Activated CD8-positive, alpha-beta memory T cell treated with anti-CD3 and anti-CD28 coated beads, Interleukin-2, amount 50 U/mL, for 4 hours (primary cell): ENCODE measurements at places on chromosomes 3 and 15.

GRCh38 chr3:61875046-61875844, 313.9 kb downstream of the PTPRG start:
- DNase-seq: no peak

DNA sequence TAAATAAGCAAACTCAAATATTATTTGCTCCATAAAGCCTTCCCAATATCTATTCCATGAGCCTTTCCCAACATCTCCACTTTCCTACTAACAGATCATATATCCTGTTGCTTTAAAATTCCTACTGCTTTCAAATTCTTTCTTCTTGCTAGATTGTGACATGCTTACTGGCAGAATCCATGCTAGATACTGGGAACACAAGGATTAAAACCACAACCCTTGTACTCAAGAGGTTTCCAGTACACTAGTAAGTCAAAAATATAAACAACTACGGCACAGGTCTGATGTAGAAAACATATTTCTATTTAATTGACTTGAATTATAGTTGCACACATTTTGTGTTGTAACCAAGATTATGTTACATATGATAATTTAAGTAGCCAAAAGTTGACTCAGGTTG, 275.0 kb downstream of the ZBTB20 start:
- DNase-seq: no peak

DNA sequence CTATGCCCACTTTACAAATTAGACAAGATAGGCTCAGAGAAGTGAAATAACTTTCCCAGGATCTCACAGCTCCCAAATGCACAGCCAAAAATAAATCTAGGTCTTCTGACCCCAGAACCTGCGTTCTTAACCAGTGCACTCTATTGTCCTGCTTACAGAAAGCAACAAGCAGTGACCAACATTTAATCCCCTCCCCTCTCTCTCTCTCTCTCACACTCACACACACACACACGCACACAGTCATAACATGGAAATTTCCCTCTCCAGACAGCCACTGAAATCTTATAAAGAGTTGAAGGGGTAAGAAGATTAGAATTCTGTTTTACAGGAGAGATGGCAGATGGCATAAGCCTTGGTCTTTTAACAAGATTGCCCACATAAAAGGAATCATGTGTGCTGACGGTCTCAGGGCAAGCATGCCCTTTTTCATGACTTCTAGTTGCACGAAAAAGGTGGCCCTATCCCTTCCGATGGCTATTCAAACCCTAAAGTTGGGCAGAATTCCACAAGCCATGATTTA, 29.4 kb downstream of the EOGT start:
- DNase-seq: no peak

DNA sequence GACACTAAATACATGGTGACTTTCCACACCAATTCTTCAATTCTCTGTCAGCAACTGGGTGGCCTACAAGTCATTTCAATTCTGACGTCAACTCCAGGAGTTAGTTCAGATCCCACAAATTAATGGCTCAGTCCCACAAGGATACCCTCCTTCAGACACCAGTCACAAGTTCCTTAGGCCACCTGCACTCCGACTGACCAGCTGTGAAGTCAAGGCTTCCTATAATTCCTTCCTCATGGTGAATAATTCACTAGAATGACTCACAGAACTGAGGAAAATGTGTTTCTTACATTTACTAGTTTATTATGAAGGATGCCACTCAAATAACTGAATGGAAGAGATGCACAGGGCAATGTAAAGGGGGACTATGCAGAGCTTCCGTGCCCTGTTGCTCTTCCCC, 6.3 kb upstream of the PIAS1 start:
- DNase-seq: no peak

- no peak for DNase-seq
Observed at GRCh38 chr3:58161435-58162398, 49.1 kb downstream of the DNASE1L3 start.

GRCh38 chr15:88299497-88299896, 43.0 kb upstream of the NTRK3 start:
- no peak for DNase-seq

DNA sequence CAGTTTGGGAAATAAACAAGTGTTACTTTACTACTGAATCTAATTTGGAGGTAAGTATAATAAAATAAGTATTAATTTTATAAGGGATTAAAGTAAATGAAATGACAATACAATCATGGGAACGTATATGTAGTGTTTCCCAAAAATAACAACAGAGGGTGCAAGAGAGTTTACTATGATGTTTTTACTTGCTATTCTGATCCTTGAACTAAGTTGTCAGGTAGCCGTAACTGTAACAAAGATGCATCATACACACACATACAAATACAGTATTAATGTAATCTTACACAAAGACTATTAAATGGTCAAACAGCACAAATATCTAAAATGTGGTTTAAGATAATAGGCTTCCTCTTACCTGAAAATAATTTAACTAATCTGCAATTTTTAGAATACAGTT, 311.4 kb downstream of the TBC1D5 start:
- no peak for DNase-seq

DNA sequence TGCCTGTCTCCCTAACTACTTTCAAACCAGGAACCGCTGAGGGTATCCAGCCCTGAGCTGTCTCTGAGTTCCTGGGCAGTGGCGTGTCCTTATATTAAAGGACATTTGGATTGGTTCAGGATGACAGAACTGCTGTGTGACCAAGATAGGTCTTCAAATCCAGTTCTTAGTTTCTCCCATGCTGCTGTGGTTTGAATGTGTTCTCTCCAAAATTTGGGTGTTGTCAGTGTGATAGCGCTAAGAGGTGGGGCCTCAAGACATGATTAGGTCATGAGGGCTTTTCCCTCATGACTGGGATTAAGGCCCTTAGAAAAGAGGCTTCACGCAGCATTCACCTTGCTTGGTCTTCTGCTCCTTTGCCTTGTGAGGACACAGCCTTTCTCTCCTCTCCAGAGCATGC, 376.5 kb upstream of the TPM1 start:
- DNase-seq: no peak

DNA sequence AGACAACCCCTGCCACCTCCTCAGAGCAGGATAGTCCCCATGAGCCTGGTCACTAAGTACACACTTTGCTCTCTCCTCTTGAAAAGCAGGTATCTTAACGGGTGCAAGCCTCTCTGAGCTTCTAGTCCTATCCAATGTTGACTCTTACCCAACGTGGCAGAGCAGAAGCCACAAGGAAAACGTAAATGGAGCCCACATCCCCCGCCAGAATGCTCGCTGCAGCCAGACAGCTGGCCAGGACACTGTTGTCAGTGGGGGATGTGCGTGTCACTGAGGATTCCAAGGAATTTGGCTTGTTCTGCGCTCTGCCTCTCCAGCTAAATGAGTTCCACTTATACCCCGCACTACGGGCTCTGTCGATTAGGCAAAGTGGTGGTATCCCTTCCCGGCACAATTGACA, 67.8 kb upstream of the IGF1R start:
- no peak for DNase-seq

GRCh38 chr15:43930556-43930955, 103.8 kb downstream of the WDR76 start:
- DNase-seq: no peak

- DNase-seq: no peak
Observed at GRCh38 chr15:28130651-28131050, 31.5 kb upstream of the OCA2 start.

DNA sequence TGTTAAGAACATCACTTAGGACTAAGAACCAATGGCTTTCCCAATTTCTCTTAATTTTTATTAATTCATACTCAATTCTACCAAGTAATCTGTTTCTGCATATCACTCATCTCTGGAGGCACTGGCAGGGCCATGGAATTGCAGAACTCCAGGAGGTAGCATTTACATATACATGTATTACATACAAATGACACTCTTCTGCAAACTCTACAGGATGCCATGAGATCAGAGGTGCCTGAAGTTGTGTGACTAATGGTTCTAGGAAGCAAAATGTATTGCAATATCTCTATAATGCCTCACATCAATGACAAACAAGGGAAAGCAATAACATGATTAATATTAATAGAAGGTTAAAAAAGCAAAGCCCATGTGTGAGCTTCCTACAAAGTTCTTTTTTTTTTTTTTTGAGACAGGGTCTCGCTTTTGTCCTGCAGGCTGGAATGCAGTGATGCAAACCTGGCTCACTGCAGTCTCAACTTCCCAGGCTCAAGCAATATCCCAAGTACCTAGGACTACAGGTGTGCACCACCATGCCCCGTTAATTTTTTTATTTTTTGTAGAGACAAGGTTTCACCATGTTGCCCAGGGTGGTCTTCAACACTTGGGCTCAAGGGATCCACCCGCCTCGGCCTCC, 33.0 kb downstream of the DENND6A start:
- DNase-seq: no peak

GRCh38 chr3:131903988-131904415, 130.8 kb downstream of the CPNE4 start:
- no peak for DNase-seq

DNA sequence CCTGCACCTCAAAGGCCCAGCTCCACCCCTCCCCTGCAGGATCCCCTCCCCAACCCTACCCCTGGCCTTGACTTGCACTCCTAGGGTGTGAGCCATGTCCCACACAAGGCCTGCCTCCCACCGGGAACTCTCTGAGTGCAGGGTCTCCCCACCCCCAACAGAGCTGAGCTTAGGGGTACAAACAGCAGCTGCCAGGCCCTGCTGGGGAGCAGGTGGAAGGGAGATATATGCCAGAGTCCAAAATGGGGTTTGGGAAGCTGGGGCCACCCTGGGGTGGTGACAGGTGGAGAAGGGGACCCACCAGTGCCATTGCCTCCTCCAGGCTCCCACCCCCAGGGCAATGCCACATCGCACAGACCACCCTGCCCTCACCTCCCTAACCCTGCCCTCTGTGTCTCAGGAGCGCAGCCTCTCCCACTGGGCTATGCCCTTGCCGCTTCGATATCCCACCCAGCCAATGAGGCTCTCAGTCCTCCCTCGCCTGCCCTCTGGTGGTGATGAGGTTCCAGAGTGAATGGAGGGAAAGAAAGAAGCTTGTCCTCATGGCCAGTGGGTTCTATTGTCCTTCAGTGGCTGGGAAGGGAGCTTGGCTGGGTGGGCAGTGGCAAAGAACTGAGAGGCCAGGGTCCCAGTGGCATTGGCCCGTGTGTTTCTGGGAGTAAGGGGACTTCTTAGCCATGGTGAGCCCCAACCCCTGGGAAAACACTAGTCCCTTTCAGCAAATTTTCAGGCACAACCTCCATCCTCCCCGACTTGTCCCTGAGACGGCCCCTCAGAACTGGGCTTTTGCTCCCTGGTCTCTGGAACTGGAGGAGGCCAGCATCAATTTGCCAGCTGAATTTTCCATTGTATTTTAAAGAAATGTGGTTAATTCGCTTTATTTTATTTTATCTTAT, 46.8 kb downstream of the CYP11A1 start:
- DNase-seq: peak; percentile 57

DNA sequence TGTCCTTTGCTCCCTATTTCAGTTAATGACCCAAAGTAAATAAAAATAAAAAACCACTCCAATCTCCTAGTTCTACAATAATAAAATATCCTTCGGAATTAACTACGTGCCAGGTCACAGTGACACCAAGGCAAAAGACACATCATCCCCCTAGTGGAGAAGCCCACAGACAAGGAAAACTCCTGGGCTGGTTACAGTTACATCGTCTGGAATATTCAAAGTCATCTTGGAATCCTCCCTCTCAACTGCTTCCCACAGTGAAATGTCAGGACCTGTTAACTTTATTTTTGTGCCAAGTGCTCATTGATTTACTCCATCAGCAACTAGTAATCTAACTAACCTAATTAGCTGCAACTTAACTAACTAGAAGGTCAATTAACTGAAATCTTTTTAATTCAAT, 349.3 kb downstream of the MAGI1 start:
- DNase-seq: no peak

DNA sequence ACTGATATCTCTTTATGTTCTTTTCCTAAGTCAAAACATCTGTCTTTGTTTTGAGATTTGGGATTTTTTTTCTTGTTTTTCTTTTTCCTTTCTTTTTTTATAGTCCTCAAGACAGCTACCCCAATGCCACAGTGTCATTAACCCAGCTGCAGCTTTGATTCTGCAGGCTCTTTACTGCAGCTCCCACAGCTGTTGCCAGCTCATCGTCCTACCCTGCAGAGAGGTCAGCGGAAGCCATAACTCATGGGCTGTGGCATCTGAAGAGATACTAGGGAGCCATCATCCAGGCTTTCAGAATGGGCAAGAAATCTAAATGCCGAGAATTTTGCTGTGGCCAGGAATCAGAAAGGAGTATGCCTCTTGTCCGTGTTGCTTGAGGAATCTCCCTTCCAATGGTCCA, 44.3 kb upstream of the SLC24A5 start:
- DNase-seq: no peak

DNA sequence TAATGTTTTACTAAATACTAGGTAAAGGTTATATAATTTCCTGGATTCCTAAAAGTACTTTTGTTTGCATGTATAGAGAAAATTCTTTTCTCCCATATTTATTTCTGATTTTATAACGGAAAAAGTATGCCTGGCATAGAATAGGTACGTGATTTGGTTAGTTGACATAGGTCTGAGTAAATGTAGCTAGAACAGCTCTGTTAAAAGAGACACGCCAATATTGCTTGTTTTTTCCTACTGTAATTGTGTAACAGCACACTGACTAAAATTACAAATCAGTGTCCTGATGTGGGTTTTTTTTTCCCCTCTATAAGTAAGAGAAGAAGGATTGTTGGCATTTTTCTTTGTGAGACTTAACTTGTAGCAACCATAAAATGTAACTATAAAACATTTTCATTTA, 26.7 kb downstream of the KLHL24 start:
- no peak for DNase-seq

GRCh38 chr3:190180268-190180667, 59.6 kb upstream of the P3H2 start:
- DNase-seq: no peak

GRCh38 chr3:43624619-43625305, 3.0 kb upstream of the ANO10 start:
- no peak for DNase-seq

DNA sequence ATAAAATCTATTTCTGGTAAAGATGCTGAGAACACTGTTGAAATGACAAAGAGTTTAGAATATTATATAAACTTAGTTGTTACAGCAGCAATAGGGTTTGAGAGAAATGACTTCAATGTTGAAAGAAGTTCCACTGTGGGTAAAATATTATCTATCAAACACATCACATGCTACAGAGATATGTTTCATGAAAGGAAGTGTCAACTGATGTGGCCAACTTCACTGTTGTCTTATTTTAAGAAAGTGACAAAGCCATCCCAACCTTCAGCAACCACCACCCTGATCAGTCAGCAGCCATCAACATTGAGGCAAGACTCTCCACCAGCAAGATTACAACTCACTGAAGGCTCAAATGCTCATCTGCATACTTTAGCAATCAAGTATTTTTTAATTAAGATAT, 20.2 kb downstream of the TMEM39A start:
- no peak for DNase-seq

- peak; percentile 81 for DNase-seq
Observed at GRCh38 chr3:4303187-4304123, at the start of gene SETMAR. SETMAR (plus strand) TSS chr3:4303369; CDS start chr3:4303371, 2 bp downstream.

- DNase-seq: no peak
Observed at GRCh38 chr15:74311734-74312444, 55.6 kb downstream of the CYP11A1 start.
